Natural killer cell (primary cell): ENCODE measurements at places on chromosomes 13 and 19.
A peak's percentile ranks its signal among the peaks of the same experiment; 100 is the strongest.

GRCh38 chr13:57918086-57918485 lies 286.5 kb downstream of the PCDH17 start:
- DNase-seq, result no peak

- DNase-seq, result no peak
Measured at GRCh38 chr19:10207026-10207425, 12.3 kb upstream of the DNMT1 start.

DNA sequence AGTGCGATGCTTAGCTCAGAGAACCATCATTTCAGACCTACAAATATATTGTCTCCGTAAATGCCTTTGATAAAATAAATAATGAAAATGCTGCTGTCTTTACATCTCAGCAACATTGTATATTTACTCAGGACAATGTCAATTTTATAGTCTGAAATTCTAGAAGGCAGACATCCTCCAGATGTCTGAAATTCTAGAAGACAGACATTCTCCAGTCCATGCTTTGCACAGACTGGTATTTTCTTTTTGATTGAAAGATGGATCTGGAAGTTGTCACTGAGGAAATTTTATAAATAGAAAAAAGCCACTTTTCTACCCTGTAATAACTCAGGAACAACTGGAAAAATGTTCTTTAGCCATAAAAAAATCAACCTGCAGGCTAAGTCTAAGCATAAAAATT lies 2293.3 kb downstream of the PCDH9 start:
- DNase-seq, result no peak

DNA sequence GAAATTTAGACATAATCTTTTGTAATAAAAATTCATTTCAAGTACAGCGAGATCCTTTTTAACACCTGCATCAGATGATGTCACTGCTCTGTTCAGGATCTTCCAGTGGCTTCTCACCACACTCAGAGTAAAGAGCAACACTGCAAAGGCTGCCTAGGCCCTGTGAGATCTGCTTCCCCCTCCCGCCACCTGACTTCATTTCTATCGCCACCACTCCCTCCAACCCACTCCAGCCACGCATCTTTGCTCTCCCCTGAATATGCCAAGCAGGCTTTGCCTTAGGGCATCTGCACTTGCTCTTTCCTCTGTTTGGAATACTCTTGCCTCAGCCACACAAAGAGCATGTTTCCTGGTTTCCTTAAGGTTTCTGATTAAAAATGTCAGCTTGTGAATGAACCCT lies 58.3 kb downstream of the MBNL2 start:
- no peak for DNase-seq

DNA sequence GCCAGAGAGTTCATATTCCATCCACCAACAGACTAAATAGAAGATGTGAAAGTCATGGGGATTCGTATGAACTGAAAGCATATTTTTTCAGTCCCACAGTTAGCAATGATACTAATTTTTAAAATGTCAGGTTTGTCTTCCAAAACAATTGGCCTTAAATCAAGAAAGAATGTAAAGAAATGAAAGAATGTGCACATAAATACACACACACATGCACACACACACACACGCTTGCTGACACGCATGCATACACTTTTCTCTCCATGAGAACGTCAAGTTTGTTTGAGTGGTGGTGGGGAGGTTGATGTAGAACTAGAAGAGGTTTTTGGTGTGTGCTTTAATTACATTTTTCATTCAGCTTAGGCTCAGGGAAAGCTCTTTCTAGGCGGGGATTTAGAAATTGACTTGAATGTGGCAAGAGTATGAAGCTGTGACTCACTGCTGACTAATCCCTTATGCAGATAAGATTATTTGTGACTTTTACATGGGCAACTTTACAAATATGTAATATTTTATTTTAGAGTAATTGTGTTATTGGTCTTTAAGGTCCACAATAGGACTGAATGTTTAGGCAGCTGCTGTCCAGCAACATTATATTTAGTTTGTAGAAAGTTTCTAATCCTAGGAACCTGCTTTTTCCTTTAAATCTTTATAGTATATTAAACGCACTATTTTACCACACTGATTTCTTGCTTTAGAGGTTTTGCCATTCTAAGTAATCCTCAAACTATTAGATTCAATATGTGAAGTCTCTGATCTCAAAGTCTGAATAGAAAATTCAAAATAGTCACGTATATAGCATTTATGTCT lies 18.8 kb downstream of the FLT1 start:
- DNase-seq, result no peak

DNA sequence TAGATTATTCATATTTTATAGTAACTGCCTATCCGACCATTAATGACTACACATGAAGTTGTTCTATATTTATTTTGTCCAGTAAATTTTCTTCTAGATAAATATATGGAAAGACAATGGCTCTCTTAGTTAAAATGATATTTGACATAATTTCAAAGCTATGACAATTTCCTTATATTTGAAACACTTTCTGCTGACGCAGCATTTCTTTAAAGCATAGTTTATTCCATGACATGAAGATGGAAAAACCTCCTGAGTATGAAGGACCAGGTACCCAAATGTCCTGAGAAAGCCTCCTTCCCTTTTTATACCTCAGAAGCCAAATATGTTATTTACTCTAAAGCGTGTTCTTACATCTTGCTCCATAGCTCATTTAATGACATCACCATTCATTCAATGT lies 831.6 kb downstream of the EFNB2 start:
- no peak for DNase-seq

DNA sequence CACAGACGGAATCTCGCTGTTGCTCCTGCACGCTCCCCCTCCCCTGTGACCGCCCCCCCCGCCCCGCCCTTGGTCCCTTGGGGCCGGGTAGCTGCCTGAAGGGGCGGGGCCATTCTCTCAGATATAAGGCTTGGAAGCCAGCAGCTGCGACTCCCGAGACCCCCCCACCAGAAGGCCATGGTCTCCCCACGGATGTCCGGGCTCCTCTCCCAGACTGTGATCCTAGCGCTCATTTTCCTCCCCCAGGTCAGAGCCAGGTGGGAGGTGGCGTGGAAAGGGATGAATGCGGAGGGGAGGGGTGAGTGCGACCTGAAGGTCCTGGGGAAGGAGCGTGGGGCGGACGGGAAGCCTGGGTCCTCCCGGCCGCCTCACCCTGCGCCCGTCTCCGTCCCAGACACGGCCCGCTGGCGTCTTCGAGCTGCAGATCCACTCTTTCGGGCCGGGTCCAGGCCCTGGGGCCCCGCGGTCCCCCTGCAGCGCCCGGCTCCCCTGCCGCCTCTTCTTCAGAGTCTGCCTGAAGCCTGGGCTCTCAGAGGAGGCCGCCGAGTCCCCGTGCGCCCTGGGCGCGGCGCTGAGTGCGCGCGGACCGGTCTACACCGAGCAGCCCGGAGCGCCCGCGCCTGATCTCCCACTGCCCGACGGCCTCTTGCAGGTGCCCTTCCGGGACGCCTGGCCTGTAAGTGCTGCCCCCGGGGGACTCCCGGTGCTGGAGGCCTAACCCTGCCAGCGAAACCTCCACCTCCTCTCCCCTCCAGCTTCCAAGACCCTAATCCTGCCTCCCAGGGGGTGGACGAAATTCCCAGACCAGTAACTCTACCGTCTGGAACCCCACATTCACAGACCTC lies at the start of gene DLL3:
Gene DLL3 (plus strand): TSS at position 150 of the 845 bp plus-strand sequence. CDS start 28 bp downstream, at position 178.
- no peak for DNase-seq

- DNase-seq, result no peak
Measured at GRCh38 chr19:47499371-47499770, 15.4 kb upstream of the KPTN start.

DNA sequence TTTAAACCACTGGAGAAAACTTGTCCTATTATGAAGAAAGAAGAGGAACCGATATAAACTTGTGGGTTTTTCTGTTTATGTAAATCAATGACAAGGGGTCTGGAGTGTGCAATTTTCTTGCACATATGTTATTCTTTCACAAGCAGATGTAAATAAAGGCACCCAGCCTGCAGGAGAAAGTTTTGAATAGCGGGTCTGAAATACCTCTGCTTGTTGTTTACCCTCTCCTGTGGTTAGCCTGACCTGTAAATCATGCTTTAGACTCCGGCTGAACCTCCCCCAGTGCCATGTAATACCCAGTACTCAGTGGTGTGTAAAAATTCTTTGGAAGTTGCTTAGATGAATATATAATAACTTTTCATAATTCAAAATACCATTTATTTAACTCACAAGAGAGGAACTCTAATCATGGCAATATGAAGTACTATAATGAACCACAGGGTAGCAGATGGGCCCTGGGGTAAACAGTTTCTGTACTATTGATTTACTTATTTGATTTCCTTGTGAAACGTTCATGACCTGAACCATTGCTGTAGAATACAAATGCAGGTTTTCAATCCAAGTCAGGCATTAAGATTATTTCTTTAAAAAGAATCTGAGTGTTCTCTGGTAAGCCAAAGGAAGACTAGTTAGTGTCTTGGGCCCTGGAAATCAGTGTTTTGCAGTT lies 245.1 kb downstream of the LMO7 start:
- DNase-seq, result no peak

DNA sequence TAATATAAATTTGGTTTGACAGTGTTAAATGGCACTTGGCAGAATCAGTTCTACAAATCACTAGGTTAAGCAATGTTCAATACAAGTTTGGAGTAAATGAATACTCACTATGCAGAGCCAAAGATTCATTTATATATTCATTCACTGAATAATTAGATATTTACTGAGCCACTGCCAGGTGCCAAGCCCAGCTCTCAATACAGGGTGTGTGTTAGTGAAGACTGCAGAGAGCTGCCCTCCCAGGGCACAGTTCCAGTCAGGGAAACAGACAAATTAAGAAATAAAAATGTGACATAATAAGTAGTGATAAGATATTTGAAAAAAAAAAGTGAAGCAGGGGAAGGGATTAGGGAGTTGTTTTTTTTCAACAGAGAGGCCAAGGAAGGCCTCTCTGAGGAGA lies 411.7 kb downstream of the KCNRG start:
- no peak for DNase-seq

GRCh38 chr19:42018503-42019193 lies 24.6 kb upstream of the ATP1A3 start:
- no peak for DNase-seq

GRCh38 chr13:111482806-111483620 lies 162.6 kb downstream of the TEX29 start:
- DNase-seq, result no peak

DNA sequence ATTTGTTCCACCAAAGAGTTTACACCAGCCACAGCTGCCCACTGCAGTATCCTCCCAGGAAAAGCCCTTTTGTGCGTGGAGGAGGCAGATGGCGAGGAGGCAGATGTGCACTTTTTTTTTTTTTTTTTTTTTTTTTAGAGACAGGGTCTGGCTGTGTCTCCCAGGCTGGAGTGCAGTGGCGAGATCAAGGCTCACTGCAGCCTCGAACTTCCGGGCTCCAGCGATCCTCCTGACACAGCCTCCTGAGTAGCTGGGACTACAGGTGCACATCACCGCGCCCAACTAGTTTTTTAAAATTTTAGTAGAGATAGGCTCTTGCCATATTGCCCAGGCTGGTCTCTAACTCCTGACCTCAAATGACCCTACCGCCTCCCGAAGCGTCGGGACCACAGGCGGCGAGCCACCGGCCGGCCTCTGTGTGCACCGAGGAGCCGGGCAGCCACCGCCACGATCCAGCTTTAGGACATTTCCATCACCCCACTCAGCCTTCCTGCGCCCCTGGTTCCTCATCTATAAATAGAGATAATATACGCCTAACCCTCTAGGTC lies 563 bp upstream of the PDCD5 start:
- DNase-seq, result no peak

GRCh38 chr13:99312493-99312883 lies 5.3 kb upstream of the GPR183 start:
- DNase-seq, result no peak

DNA sequence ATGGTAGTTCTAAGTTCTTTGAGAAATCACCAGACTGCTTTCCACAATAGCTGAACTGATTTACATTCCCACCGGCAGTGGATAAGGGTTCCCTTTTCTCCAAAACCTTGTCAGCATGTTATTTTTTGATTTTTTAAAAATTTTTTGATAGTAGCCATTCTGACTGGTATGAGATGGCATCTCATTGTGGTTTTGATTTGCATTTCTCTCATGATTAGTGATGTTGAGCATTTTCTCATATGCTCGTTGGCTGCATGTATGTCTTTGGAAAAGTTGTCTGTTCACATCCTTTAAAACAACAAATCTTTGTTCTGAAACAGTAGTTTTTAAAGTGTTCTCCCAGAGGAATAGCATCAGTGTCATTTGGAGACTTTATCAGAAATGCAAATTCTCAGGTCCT lies 77.5 kb upstream of the POMP start:
- DNase-seq, result no peak

DNA sequence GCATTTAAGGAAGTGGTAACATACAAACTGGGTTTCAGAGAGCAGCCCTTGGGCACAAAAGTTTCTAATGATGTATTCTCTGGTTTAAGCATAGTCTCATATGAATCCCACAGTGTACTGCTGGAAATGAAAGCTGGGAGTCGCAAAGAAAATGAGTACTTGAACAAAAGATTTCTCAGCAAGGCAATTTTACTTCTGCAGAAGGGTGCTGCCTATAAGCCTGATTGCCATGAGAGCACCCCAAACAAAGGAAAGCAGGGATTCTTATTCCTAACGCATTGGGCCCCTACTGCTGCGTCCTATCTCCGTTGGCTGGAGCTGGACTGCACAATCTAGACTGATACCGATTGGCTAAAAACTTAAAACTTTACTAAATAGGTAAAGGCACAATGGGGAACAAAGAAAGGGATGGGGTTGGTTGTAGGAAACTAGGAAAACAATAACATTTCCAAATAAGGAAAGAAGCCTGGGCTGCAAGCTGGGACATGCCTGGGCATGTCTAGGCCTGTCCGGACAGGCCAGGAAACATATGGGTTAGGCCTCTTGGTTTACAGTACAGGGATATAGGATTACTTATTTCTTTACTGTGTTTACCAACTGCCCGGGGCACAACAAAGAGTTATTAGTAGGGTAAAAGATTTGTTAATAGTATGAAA lies 27.4 kb upstream of the VN1R4 start:
- no peak for DNase-seq

DNA sequence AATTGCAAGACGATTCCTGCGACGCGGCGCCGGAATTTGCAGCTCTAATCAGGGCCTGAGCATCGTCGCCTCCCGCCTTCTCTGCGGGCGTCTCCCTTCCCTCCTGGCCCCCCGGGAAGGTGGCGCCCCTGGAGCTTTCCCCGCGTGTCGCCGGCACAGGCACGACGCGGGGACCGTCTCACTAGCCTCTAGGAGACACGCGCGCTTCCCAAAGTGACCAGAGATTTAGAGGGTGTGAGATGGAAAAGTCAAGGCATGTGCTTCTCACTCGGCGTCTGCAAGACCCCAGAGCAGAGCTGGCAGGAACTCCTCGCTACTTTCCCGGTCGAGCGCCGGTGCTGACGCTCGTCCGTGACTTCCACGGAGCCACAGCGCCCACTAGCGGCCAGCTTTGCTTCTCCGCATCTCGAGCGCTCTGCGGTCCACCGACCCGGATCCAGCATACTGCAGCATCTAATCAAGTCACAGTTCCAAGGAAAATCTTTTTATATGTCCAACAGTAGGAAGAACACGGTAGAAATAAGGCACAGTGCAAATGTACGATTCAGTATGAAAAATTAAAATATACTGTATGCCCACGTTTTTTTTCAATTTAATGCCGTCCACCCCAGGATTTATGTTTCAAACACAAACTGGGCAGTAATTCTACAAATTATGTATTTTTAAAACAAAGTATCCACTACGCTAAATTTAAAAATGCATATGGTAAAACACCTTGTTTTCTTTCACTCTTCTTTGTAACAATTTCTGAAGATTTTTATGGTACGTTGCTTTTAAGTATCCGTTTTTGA lies 977 bp upstream of the EFNB2 start:
- peak; percentile 95 for DNase-seq

- DNase-seq, result no peak
Measured at GRCh38 chr13:21069561-21070004, 8.2 kb upstream of the LATS2 start.

- DNase-seq, result no peak
Measured at GRCh38 chr13:25783076-25783475, 268.7 kb downstream of the SHISA2 start.
